SJCRH30 (cell line): ENCODE measurements at places on chromosomes 2 and 18. TPM values are rescaled to one million over a fixed set of nuclear protein-coding genes. Genes with fewer than 3 reads are reported as not detected.
A peak's percentile ranks its signal among the peaks of the same experiment; 100 is the strongest.

- no peak for DNase-seq
- no peaks in the 10 kb centered on the region for H3K4me1 ChIP-seq
- no peaks in the 10 kb centered on the region for H3K27me3 ChIP-seq
- no peak overlapping the region for H3K27ac ChIP-seq
Measured at GRCh38 chr2:4882941-4883340, 809.2 kb upstream of the SOX11 start.

The PTPRN gene
- not detected in 2 replicates for total RNA-seq

DNA sequence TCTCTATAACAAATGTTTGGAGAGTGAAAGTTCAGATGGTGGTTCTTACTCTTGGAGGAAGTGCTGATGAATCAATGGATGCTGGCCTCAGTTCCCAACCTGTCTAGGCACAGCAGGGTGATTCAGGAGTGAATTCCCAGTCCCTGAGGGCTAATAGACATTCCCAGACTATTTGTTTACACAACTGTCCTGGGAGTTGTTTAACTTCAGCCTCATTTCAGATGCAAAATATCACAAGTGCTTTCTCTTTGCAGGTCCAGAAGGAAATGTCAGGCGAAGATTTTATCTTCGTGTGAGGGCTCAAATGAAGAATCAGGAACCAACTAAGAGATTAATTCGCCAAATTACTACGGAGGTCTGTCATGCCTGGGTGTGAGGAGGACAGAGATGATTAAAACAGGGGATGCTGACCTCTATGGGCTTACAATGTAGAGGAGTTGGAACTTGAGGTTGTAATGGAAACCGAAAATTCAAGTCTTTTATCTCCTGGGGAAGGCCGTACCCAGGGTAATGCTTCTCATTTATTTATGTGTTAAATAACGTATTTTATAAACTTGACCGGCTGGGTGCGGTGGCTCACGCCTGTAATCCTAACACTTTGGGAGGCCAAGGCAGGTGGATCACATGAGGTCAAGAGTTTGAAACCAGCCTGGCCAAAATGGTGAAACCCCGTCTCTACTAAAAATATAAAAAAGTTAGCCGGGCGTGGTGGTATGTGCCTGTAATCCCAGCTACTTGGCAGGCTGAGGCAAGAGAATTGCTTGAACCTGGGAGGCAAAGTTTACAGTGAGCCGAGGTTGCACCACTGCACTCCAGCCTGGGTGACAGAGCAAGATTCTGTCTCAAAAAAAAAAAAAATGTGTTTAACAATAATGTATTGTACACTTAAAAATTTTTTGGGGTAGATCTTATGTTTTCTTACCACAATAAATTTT, 38.7 kb upstream of the SLC1A4 start:
- H3K27me3 ChIP-seq = 0 out of 2 replicates have a peak, but pooled peaks cover 2% of the 10 kb centered on the region
- H3K4me3 ChIP-seq = no peak overlapping the region
- no peaks in the 10 kb centered on the region for H3K36me3 ChIP-seq
- DNase-seq = no peak
- no peak overlapping the region for H3K27ac ChIP-seq
- H3K4me1 ChIP-seq = no peaks in the 10 kb centered on the region

- H3K27me3 ChIP-seq = no peaks in the 10 kb centered on the region
- no peak overlapping the region for H3K4me3 ChIP-seq
- H3K27ac ChIP-seq = no peak overlapping the region
- no peak for DNase-seq
- no peaks in the 10 kb centered on the region for H3K36me3 ChIP-seq
- no peaks in the 10 kb centered on the region for H3K4me1 ChIP-seq
Measured at GRCh38 chr18:35620765-35621164, 39.2 kb downstream of the GALNT1 start.

The CHST9 gene
- 9.2 and 10.7 TPM in 2 replicates for total RNA-seq

The ZNF385B gene
- total RNA-seq = 0.84 and 2.1 TPM in 2 replicates

DNA sequence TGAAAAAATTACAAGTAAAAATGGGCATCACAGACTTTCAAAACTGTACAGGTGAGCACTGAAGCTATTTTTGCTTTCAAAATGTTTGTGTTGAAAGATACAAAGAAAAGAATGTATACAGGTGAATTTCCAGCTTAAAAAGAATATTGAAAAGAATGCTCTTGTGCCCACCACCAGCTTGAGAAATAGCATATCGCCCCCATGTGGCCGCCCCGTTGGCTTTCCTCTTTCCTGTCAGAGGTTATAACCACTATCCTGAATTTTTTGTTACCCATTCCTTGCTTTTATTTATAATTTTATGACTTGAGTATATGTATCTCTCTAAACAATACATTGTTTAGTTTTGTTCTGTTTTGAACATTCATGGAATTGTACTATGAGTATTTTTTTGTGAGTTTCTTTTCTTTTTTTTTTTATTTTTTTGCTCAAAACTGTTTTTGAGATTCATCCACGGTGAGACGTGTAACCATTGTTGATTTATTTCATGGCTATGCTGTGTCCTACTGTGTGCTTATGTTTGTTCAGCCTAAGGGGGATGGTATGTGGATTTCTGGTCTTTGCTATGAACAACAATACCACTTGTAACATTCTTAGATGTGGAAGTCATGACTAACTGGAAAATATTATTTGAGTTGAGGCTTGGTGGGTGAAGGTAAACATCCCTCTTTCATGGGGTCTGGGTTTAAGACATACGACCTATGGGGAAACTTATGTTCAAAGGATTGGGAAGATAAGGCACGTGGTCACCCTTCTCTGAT, 11.6 kb downstream of the TRPM8 start:
- no peak overlapping the region for H3K27ac ChIP-seq
- DNase-seq = peak; percentile 67
- no peak overlapping the region for H3K4me3 ChIP-seq

GRCh38 chr18:574149-574860, 5.9 kb upstream of the CETN1 start:
- no peak for DNase-seq
- H3K4me1 ChIP-seq = no peaks in the 10 kb centered on the region
- no peaks in the 10 kb centered on the region for H3K36me3 ChIP-seq
- H3K27me3 ChIP-seq = no peaks in the 10 kb centered on the region

- H3K4me1 ChIP-seq = peaks cover 5% of the 10 kb centered on the region; the same call in 1 of the 2 replicates
- peak; percentile 77 for DNase-seq
- H3K4me3 ChIP-seq = peak overlapping the region; percentile 75
- H3K27me3 ChIP-seq = no peaks in the 10 kb centered on the region
- peak overlapping the region; percentile 87 for H3K27ac ChIP-seq
Measured at GRCh38 chr2:28390746-28391563, 1.7 kb upstream of the FOSL2 start.

DNA sequence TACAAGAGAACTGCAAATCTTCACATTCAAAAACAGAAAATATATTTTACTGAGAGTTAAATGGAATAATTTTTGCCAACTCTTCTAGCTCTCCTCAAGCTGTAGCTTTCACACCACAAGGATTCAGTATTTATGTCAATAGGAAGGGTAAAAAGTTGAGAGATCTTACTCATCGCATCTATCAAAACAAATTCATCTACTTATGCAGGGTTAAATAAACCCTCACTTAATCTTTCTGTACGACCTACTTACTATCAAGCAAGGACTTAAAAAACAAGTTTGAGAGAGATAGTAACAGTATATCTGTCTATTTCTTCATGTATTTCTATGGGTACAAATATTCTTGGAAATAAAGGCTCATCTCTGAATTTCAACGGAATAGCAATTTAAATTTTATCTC, 35.5 kb downstream of the SIGLEC15 start:
- no peak overlapping the region for H3K27ac ChIP-seq
- H3K4me1 ChIP-seq = no peaks in the 10 kb centered on the region
- H3K4me3 ChIP-seq = no peak overlapping the region
- H3K36me3 ChIP-seq = peaks cover 8% of the 10 kb centered on the region; the same call in 1 of the 2 replicates
- no peaks in the 10 kb centered on the region for H3K27me3 ChIP-seq

- DNase-seq = no peak
- no peaks in the 10 kb centered on the region for H3K27me3 ChIP-seq
- no peak overlapping the region for H3K4me3 ChIP-seq
- no peak overlapping the region for H3K27ac ChIP-seq
- no peaks in the 10 kb centered on the region for H3K4me1 ChIP-seq
- H3K36me3 ChIP-seq = no peaks in the 10 kb centered on the region
Measured at GRCh38 chr2:144553379-144553778, 33.5 kb upstream of the ZEB2 start.

- no peaks in the 10 kb centered on the region for H3K27me3 ChIP-seq
- H3K27ac ChIP-seq = peak overlapping the region; percentile 99
- peaks cover 36% of the 10 kb centered on the region for H3K4me1 ChIP-seq
- DNase-seq = peak; percentile 54
Measured at GRCh38 chr2:37670378-37671008, 949 bp downstream of the CDC42EP3 start.
